ENCODE measurements at places on chromosomes 6 and 20. TPM values are rescaled to one million over a fixed set of nuclear protein-coding genes. Genes with fewer than 3 reads are reported as not detected.
A peak's percentile ranks its signal among the peaks of the same experiment; 100 is the strongest.

The LIN28B gene
- not detected for total RNA-seq

The SLC22A16 gene
- total RNA-seq: not detected

The CAPN11 gene
- total RNA-seq: not detected

The GJA10 gene
- not detected for total RNA-seq

The LCA5 gene
- 0.07 TPM for total RNA-seq

The MPIG6B gene
- 19.0 TPM for total RNA-seq

The DEFB129 gene
- not detected for total RNA-seq

The PHF10 gene
- 56.5 TPM for total RNA-seq

The LPIN3 gene
- total RNA-seq: 0.07 TPM

The ASF1A gene
- total RNA-seq: 9.2 TPM

The OLIG3 gene
- not detected for total RNA-seq

DNA sequence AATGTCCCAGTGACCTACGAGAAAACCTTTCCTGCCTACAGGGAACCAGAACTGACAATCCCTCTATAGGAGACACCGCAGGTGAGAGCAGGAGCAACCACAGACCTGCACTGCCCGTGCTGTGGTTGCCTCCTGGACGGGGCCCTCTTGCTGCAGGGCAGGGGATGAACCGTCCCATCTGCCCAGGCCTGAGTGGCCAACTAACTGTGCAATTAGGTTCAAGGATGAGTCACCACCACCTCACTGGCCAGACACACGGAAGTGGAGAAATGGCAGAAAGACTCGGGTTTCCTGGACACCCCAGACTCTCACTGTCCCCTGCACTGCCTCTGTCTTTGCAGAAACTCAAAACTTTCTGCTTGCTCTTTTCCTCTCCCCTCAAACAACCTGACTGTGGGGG lies 13.8 kb upstream of the HLA-G start:
- DNase-seq: no peak

DNA sequence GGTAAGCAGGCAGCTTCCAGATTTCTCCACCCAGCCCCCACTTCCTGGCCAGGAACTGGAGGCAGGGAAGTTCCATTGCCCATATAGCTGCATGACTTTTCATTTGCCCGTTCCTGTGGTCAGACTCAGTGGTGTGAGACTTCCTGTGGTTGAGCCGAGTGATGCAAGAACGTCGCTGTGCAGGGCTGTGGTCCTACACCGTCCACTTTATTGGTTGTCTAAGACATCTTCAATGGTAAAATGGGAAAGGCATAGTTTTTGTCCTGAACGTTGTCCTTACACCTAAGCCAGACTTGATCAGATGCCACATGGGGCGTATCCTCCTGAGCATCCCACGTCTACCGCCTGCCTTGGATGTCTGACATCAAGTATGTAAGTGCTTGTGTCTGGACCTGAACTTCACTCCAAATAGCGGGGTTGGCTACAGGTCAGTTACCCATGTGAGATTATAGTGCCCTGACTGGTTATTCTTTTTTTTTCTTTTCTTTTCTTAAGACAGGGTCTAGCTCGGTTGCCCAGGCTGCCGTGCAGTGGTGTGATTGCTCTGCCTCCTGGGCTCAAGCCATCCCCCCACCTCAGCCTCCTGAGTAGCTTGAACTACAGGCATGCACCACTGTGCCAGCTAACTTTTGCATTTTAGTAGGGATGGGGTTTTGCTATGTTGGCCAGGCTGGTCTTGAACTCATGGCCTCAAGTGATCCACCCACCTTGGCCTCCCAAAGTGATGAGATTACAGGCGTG lies 25.9 kb upstream of the GTSF1L start:
- peak; percentile 20 for DNase-seq

DNA sequence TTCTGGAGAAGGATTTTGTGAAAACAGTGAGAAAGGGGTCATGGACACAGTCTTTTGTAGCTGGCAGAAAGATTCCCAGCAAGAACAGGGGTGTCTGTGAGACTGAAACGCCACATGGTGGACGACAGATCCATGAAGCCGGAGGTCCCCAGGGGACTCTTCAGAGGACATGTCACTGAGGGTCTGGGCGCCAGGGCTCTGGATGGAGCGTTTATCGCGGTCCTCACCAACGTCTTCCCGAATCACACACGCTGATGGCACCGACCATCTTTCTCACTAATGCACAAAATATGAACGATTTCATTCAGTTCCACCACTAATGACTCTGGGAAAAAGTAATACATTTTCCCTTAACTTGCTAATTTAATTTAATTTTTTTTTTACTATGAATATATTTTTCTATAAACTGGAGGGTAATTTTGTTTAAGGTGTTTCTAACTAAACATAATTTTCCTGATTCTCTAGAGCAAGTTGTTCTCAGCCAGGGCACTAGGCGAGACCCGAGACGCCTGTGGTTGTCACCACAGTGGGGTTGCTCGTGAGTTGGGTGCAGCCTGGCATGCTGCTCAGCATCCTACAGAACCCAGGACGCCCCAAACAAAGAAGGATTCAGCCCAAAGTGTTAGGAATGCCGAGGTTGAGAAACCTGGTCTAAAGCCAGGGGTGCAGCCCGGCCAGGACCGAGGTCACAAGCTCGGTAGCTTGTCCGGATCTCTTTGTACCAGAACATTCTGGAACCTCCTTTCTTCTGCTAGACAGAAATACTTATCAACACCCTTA lies 306.2 kb downstream of the TAF4 start:
- no peak for DNase-seq

DNA sequence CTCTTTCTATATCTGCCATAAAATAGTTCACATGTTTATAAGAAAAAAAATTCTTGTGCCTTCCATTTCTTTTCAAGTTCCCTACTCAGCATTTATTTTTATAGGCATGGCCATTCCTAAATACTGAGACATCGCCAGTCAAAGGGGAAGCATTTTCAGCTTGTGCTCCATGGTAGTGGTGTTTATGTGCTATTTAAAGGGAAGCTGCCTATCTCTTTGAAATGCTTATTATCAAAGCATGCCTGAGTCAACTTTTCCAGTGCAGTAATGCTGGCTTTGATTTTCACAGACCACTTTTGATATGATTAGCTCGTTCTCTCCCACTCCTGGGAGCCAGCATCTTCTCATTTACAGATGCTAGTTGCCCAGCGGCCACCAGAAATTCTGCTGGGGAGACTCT lies 124.1 kb upstream of the RIN2 start:
- no peak for DNase-seq

GRCh38 chr6:136685540-136686108 lies 106.7 kb downstream of the MAP3K5 start:
- no peak for DNase-seq

- DNase-seq: peak; percentile 62
These were observed 81.6 kb upstream of the PREP start for GRCh38 chr6:105484238-105485161.

- DNase-seq: no peak
These were observed 1725.5 kb downstream of the GRIK2 start for GRCh38 chr6:103119056-103119455.

DNA sequence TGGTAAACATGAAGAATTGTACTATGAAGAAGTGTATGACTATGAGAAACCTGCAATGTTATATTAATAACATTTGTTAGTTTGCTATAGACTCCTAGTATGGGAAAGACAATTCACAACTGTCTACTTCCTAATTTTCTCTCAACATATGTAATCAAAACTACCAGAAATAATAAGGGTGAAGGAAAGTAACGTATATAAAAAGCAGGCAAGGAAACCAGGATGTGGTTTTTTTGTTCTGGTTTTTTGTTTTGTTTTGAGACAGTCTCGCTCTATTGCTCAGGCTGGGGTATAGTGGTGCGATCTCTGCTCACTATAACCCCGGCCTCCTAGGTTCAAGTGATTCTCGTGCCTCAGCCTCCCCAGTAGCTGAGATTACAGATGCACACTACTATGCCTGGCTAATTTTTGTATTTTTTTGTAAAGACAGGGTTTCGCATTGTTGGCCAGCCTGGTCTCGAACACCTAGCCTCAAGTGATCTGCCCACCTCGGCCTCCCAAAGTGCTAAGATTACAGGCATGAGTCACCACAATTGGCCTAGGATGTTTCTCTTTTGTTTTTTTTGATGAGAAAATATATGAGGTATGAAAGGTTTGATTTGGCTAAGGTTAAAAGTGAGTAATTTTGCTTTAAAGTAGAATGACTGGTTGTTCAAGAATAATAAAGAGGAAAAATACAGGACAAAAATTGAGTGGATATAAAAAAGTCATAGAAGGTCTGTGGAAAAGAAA lies 83.1 kb downstream of the PTCHD4 start:
- DNase-seq: no peak

- no peak for DNase-seq
These were observed 170.5 kb upstream of the CST7 start for GRCh38 chr20:24778585-24779031.

- DNase-seq: no peak
These were observed 15.1 kb upstream of the EDN1 start for GRCh38 chr6:12275107-12275506.

DNA sequence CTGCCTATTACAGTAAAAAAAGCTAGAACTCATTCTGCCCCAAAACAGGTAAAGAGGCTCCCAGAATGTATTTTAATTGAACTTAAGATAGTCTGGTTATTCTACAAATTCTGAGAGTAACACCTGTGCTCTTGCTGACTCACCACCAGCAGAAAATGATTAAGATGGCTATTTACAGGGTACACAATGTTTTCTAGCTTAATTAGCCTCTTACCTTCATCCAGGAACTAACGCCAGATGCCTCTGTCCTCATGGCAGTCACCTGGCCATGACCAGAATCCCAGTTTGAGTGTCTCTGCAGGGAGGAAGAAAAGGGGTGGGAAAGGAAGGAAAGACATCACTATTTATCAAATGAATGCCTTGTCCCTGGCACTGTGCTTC lies 31.3 kb upstream of the PPP1R3G start:
- DNase-seq: no peak

- no peak for DNase-seq
These were observed 26.0 kb upstream of the RSPO3 start for GRCh38 chr6:127092466-127092865.

DNA sequence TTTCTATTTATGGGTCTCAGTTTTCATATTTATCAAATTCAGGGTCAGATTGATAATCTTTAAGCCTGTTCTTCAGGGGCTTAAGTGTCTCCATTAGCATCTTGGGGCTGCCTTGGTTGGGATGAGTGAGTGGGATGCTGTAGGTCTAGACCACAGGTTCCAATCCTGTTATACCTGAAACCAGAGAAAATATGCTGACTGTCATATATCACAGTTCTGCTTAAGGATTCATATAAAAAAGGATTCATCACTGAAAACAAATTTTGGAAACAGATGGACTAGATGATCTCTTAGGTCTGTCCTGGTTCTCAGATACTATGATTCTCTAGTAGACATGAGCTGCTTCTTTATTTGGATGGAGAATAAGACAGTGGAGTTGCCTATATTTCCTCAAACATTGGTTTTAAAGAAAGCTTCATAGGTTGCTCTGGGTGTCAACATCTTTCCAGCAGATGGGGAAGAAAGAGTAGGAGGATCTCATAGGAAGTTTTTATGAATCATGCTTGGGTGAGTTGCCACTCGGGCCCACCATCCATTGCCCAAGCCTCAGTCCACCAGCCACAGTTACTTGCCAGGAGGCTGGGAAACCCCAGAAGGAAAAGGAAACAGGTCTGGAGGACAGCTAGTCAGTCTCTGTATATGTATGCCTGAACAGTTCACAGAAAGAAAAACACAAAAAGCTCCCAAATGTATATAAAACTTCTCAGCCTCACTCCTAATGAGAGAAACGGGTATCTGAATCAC lies 42.9 kb upstream of the MAP7 start:
- DNase-seq: peak; percentile 10

DNA sequence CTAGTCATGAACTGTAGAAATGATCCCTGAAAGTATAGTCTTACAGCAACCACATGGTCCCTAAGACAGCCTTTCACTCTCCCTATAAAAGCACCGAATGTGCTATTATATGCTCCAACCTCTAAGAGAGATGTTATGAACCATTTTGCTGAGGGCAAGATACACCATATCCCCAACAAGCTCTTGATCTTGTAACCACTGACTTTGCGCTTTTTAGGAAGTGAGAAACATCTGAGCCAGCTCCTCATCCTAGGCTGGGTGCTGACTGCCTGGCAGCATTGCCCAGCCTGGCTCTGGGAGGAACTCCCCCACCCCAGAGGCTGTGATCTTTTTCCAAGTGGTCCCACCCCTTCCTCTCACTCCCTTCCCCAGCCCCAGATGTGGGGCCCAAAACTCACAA lies 3.1 kb upstream of the EMILIN3 start:
- DNase-seq: no peak
